ENCODE measurements at places on chromosomes 2 and 18.

DNA sequence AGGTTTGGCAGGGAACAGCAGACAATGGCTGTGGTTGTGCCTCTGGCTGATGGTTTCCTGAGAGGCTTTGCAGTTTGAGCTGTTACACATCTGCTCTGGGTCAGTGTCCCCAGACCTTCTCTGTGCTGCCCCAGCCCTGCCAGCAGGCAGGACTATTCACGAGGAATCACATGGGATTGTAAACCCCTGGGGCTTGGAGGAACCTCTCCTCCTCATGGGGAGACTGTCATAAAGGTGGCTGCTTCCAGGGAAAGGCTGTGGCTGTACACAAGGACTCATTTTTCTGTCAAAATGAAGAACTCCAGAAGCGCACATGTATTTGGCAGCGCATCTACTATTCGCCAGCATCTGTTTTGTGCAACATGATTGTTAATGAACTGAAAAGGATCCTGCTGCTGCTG is 142.6 kb upstream of the CYP1B1 start:
- DNase-seq, result no peak

- no peak for DNase-seq
Measured at GRCh38 chr18:36427369-36427768, 129.9 kb downstream of the FHOD3 start.

DNA sequence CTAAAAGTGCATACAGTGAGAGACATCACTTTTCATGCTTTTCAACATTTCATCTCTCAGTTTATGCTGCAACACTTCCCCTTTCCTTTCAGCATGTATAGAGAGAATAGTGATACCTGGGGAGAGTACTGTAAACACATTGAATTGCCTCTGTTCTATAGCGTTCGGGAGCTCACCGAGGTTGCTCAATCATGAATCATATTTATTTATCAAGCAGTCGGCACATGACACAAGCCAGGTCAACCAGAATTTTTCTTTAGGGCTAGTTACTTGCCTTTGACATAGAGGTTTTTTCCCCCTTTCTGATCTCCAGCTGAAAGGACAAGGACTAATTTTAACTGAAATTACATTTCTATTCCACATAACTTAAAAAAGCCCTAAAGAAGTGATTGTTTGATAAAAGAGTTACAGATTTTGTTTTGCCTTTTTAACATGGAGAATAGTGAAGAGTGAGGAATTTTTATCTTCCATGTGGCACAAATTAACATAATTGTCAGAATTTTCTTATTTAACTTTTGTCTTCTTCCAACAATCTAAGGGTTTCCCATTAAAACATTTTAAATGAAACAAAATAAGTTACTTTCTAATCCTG is 690.9 kb upstream of the TMEFF2 start:
- DNase-seq, result no peak

GRCh38 chr2:71897137-71897480 is 250.6 kb downstream of the CYP26B1 start:
- DNase-seq, result no peak

DNA sequence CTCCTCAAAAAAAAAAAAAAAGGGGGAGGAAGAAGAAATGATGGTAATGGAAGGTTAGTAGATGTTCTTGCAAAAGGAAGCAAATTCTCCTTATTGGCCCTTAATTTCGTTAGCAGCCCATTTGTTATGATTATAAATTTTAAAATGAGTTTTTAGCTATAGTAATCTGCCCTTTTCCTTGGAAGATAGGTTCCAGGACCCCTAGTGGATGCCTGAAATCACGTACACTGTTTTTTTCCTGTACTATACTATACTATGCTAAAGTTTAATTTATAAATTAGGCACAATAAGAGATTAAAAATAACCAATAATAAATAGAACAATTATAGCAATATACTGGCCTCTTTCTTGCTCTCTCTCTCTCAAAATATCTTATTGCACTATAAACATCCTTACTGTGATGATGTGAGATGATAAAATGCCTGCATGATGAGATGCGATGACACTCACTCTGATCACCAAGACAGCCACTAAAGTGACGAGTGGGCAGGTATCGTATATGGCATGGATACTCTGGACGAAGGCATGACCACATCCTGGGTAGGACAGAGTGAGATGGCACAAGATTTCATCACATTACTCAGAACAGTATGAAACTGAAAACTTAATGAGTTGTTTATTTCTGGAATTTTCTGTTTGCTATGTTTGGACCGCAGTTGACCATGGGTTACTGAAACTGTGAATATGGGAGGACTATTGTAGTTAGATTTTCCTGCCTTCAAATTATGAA is 87.2 kb downstream of the KCTD18 start:
- DNase-seq, result no peak

DNA sequence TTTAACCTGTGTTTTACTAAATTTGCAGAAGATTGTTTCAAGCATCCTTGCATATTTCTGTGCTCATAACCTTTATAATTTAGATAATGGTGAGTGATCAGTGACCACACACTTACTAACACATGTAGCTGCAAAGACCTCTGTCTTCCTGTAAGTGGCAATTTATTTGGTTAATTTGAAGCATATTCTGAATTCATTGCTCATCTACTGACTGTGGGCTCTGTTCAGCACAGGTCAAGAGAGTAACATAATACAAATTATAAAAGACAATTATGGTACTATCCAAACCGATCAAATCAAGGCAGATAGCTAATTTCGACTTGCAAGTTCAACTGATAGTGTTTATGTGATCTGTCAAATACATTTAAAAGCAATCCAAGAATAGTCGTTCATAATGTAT is 223.9 kb upstream of the FAM98A start:
- no peak for DNase-seq

DNA sequence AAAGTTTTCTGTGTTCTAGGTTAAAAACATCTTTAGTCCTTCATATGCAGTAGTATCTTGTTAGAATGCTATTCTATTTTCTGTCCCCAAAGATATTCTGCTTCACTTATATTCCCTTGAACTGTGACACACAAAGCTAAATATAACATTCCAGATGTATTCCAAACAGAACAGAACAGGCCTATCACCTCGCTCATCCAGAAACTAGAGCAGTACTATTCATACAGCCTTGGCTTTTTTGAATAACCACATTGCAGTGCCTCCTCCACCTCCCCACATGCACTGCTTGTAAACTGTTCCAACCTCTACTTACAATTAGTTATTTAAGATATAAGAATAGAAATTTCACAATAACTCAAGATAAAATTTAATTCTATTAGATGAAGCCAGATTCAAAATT is 196.8 kb downstream of the EXOC6B start:
- no peak for DNase-seq

DNA sequence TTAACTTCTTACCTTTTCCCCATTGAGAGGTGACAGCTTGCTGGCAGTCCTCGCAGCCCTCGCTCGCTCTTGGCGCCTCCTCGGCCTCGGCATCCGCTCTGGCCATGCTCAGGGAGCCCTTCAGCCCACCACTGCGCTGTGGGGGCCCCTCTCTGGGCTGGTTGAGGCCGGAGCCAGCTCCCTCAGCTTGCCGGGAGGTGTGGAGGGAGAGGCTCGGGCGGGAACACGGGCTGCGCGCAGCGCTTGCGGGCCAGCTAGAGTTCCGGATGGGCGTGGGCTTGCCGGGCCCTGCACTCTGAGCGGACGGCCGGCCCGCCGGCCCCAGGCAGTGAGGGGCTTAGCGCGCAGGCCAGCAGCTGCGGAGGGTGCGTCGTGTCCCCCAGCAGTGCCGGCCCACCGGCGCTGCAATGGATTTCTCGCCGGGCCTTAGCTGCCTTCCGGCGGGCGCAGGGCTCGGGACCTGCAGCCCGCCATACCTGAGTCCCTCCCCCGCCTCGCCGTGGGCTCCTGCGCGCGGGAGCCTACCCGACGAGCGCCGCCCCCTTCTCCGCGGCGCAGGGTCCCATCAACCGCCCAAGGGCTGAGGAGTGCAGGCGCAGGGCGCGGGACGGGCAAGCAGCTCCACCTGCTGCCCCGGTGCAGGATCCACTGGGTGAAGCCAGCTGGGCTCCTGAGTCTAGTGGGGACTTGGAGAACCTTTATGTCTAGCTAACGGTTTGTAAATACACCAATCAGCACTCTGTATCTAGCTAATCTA is 335.0 kb downstream of the CBLN2 start:
- DNase-seq, result no peak
